Esophagus squamous epithelium (tissue), 5 donors: ENCODE measurements at places on chromosomes 3 and 15.

GRCh38 chr15:88617790-88618189, 3.4 kb upstream of the AEN start:
- DNase-seq, result no peak

GRCh38 chr3:24683633-24684384, 189.2 kb upstream of the THRB start:
- no peak for DNase-seq

DNA sequence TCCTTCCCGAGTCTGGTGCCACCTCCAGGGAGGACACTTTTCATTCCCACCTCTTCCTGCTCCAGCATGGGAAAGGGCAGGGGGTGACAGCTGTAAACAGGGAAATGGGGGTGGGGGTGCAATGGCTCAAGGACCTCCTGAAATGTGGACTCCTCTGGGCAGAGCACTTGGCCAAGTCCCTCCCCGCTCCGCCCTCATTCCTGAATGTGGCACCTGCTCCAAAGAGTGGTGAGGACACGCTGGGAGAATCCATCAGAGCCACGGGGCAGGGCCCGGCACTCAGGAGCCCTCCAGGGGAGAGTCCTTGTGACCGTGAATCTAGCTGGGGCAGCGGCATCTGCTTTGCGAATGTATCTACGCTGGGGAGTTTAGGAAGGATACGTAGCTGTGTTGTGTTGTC, 11.1 kb upstream of the LINGO1 start:
- no peak for DNase-seq

DNA sequence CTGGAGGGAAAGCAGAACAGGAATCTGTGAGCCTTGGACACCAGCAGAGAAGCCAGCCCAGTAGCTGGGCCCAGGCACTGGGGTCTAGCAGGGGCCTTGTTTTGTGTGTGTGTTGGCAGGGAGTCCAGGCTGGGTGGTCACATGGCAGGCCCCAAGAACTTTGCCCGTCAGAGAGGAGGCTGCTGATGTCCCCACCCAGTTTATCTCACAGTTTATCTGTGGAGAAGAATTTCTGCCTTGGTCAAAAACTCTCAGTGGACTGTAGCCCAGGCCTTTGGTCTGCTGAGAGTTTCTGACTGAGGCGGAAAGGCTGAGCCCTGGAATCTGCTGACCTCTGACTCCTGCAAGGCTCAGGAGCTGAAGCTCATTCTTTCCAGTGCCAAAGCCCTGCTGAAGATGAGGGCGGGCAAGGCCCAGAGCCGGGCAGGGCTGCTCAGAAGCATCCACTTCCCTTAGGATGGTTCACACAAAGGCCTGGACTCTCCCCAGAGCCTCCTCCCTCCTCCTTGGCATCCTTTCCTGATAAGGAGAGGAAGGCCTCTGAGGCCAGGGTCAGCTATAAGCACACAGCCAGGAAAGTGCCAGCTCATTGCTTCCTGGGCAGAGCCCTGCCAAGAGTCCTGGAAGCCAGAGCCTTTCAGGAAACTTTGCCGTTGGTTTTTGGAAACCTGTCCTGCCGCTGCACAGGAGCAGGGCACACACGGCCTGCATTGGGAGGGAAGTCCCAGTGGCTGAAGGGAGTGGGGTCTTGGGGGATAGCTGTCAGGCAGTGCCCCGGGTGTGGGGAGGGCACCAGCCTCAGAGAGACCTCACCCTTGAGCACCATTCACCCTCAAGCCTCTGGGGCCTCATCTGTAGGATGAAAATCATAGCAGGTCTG, 37.2 kb upstream of the SLCO2A1 start:
- no peak for DNase-seq

DNA sequence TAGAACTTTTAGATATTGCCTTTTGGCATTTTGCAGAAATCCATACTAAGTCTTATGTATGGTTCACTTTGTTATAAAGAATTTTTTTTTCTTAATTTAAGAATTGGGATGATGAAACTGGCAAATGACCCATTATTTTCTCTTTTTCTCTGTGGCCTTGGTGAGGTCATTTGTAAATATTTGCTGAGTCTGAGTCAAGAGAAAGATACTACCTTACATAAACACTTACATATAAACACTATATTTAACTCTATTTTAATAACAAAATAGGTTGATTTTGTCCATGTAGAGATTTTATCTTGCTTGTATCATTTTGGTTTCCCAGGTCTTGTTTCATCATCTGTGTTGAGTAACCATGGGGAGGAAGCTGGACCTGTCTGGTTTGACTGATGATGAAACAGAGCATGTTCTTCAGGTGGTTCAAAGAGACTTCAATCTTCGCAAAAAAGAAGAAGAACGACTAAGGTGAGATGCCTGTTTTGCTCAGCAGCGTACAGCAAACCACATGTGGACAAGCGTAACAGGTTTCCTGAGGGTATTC, 91.1 kb downstream of the MYRIP start:
- no peak for DNase-seq
